ENCODE measurements at places on chromosomes 1 and 21.

DNA sequence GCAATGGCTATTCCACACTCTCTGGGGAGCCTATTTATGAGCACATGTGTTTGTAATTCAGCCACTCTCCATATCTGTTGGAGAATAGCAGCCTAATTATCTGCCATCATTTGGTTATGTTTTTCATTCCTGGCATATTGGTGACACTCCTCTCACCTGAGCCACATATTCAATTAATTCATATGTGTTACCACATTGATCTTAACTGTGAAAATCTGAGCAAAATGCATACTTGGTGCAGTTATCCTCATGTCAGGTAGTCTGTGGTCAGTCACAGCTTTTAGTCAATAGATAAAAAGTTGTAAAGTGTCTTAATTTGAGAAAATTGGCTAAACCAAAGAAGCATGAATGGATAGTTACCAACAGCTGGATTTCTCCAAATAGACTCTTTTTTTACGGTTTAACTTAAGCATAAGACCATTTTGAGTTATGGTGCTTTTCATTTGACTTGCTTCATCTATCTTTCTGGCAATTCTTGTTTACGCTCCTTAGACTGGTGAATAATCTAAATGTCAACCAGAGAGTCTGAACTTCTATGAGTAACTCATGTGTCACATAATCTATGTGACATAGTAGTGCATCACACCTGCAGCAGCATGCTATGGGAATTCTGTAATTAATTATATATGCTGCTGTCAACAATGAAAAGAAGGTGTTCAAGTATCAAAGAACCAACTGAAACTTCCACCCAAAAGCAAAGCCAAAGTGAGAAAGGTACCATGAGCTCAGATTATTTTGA is 187.7 kb upstream of the SGIP1 start:
- DNase-seq = no peak

GRCh38 chr1:88680471-88680870 is 3.6 kb upstream of the PKN2 start:
- DNase-seq = no peak

DNA sequence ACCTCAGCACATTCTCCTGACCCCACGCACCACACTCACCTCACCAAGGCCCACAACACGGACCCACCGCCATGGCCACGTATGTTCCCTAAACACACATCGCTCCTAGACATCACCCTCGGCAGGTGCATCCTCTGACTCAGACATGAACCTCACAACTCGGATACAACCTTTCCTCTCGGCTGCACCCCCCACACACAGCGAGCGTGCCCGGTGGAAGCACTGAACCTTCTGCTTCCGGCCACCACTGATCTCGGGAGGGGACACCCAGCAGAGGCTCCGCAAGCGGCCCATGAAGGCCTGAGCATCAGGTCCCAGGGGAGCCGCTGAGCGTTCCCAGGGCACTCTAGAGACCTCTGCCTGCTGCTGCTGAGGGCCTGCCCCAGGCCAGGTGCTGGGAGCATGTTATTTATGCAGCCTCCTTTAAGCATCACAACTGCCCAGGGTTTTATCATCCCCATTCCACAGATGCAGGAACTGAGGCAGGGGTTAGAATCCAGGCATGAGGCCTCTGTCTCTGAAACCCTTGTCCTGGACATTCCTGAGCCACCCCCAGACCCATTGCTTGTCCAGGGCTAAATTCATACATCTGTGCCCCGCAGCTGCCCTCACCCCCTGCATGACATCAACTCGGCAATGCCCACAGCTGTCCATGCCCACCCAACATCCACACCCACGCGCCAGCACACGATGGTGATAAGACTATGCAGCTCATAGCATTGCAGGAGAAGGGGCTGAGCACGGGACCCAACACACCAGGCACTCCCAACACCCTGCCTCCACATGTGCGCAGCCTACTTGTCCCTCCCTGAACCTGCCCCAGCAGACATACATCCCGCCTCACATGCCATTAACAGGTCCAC is 27.0 kb downstream of the SDC3 start:
- DNase-seq = no peak

DNA sequence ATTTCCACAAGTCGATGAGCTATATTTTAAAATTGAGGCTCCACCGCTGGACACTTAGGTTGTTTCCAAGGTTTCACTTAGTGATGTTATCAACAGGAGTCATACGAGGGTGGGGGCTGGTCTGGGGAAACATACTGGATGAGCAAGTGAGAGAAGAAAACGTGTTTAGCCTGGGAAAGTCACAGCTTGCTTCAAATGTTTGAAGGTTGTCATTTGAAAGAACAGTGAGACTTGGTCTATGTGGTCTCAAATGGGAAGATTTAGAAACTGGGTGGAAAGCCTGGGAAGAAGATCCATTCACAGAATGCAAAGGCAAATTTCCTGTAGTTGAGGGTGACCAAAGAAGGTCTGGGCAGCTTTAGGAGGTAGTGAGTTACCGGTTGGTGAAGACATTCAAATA is 9.9 kb upstream of the DYRK1A start:
- DNase-seq = no peak

GRCh38 chr1:21174654-21175323 is 1.9 kb downstream of the EIF4G3 start:
- DNase-seq = no peak

GRCh38 chr21:41920476-41920875 is 33.3 kb downstream of the C2CD2 start:
- no peak for DNase-seq

DNA sequence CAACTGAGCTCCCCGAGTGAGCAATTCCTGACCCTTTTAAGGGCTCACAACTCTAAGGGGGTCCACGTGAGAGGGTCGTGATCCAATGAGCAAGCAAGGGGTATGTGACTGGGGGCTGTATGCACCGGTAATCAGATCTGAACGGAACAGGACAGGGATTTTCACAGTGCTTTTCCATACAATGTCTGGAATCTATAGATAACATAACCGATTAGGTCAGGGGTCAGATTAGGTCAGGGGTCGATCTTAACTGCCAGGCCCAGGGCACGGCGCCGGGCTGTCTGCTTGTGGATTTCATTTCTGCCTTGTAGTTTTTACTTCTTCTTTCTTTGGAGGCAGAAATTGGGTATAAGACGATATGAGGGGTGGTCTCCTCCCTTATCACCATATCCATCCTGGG is 30.7 kb upstream of the OPRD1 start:
- DNase-seq = no peak

DNA sequence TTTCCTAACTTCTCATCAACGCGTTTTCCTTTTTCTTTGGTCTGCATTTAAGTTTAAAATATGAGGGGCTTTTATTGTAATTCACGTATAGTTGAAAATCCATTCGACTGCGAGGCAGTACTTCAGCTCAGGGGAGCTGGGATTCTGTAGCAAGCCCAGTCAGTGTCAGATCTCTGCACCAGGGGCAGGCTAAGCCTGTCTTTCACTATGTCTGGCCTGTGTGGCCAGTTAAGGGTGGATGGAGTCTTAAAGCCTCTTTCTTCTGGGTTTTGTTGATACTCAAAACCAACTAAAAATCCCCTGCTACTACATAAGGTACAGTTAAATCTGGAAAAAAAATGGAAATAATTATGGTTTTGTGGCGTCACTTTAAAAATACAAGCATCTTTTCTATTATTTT is 124.7 kb downstream of the TYW3 start:
- DNase-seq = no peak

GRCh38 chr21:29194342-29194741 is 63.9 kb downstream of the MAP3K7CL start:
- no peak for DNase-seq

DNA sequence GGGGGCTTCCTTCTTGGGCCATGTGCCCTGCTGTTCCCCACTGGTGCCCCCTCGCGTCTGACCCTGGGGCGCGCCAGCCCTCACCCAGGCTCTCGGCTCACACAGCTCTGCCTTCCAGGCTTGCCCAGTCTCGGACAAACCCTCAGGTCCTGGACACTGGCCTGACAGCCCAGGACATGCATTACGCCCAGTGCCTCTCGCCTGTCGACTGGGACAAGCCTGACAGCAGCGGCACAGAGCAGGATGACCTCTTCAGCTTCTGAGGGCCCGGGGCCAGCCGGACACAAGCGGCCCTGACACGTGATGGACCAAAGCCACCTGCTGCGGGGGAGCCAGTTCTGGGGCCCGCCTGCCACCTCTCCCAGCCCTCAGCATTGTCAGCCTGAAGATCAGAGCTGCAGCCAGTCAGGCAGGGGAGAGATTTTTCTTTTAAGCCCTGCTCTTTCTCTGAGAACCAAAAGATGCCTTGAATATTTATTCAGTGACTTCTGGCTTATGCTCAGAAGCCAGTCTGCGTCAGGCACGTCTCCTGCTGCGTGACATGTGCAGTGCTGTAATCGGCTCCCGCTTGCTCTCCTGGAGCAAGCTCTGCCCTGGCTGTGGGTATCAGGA is 23.4 kb downstream of the LDLRAP1 start:
- peak; percentile 68 for DNase-seq

Data from ecto neural progenitor cell (in vitro differentiated cells).